PC-9 (cell line): ENCODE measurements at places on chromosomes 12 and 14.

DNA sequence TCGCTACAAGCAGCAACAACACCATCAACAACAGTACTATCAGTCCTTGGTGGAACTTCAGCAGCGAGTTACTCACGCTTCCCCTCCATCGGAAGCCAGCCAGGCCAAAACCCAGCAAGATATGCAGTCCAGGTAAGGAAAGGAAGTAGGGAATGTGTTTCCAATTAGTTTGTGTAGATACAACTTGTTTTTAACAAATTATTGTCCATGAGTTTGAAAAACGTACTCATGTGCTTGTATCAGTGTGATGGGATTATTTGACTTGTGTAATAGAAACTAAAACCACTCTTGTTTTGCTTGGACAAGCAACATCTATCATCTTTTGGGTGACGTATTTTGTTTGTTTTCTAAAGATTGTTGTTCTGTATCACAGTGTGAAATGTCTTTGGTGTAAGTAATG, 137.9 kb downstream of the NAV3 start:
- H3K4me1 ChIP-seq: no peaks in the 10 kb centered on the region
- H3K4me3 ChIP-seq: no peak overlapping the region

DNA sequence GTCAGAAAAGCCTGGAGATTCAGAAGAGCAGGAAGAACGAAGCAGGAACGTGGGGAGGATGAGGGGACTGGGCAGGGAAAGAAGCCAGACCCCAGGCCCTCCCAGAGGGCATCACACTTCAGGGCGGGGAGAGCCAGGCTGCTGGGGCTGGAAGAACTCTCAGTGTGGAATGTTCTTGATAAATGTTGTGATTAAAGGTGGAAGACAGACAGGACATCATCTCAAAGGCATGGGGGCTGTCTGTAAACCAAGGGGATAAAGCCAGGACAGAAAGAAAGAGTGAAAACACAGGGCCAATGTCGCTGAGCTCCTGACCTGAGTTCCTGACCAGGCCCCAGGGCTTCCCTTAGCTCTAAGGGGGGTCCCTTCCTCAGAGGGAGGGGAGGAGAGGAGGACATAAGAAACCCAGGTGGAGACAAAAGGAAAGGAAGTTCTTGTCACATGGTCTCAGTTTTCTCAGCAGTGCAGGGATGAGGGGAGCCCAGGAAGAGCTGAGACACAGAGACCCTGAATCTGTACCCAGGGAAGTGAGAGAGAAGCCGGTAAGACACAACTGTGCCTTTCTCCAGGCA, 56.3 kb downstream of the SETD3 start:
- H3K27me3 ChIP-seq: no peaks in the 10 kb centered on the region
- no peak for DNase-seq
- no peak overlapping the region for H3K4me3 ChIP-seq
- no peaks in the 10 kb centered on the region for H3K36me3 ChIP-seq
- no peak overlapping the region for H3K27ac ChIP-seq

- no peaks in the 10 kb centered on the region for H3K27me3 ChIP-seq
- H3K36me3 ChIP-seq: no peaks in the 10 kb centered on the region
- no peak for DNase-seq
- H3K4me3 ChIP-seq: no peak overlapping the region
Measured at GRCh38 chr14:29810064-29810463, 117.6 kb downstream of the PRKD1 start.

GRCh38 chr14:71764701-71765382, 167.4 kb upstream of the RGS6 start:
- H3K4me3 ChIP-seq: no peak overlapping the region
- H3K36me3 ChIP-seq: no peaks in the 10 kb centered on the region
- no peak for DNase-seq
- H3K27me3 ChIP-seq: no peaks in the 10 kb centered on the region
- no peak overlapping the region for H3K27ac ChIP-seq

GRCh38 chr14:53368066-53368465, 214.9 kb upstream of the DDHD1 start:
- no peaks in the 10 kb centered on the region for H3K27me3 ChIP-seq
- H3K36me3 ChIP-seq: no peaks in the 10 kb centered on the region
- H3K4me1 ChIP-seq: no peaks in the 10 kb centered on the region
